Esophagus mucosa (tissue), 1 donor: ENCODE measurements at places on chromosomes 4 and X.
A peak's percentile ranks its signal among the peaks of the same experiment; 100 is the strongest.

DNA sequence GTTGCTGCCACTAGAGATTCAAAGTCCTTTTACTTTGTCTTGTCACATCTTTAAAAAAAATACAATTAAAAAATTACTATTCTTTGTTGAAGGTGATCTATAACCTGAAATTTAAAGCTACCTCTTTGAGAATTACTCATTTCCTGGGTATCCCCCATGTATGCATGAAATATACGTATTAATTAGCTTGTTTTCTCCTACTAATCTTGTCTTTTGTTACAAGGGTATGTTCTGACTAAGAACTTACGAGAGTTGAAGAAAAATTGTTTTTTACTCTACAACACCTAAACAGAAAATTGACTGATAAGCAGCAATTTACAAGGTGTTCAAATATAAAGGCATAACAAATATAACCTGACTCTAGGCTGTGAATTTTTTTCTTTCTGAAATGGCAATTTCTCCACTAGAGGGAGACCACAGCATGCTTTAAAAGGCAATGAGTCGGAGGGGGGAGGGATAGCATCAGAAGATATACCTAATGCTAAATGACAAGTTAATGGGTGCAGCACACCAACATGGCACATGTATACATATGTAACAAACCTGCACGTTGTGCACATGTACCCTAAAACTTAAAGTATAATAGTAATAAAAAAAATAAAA lies 249.6 kb downstream of the OPHN1 start:
- no peak for ATAC-seq

- no peak for ATAC-seq
Observed at GRCh38 chr4:68927165-68927564, 24.4 kb downstream of the UGT2A3 start.

- no peak for ATAC-seq
Observed at GRCh38 chr4:156954587-156954986, 17.0 kb downstream of the PDGFC start.

DNA sequence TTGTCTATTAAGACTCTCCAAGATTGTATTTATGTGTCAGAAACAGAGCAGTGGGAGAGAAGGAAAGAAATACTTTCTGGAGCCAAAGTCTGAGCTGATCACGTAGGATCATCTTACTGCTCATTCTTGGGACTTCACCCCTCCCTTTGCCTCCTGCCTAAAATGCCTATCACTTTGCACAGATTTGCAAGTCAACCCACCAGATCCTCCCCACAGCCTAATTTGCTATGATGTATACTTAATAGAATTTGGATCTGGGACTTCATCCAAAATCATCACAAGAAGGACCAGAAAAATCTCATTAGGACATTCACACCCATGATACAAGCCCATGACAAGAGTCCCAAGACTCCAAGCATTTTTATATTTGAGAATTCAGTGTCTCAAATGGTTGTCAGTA lies 290.2 kb downstream of the FBXW7 start:
- no peak for ATAC-seq

DNA sequence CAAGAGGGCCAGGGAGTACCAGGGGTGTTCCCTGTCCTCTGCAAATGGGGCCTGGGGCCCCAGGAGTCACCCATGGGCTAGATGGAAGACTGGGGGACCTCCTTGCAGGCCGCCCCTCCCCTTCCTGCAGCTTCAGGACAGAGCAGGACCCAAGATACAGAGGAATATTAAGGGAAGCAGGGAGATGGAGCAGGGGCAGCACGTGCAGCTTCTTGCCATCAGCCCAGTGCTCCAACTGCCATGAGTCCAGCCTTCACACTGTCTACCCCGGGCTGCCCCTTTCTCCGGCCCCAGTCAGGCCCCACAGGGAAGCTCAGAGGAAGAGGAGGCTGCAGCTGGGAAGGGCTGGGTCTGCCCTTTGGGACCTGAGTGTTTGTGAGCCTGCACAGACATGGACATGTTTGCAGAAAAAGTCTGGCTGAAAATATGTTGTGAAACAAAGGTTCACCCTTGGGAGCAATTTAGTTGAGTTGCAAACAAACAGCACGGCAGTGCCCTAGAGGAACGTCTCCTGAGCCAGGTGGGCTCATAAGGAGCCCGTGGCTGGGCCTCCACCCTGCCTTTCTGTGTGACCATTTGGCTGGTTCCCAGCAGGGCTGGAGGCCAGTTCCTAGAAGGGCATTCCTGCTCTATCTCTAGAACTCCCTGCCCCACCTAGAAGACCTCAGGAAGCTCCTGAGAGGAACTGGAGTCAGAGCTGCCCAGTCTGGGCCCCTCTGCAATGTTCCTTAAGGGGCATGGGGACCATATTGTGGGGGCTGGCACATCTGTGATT lies 8.9 kb downstream of the FATE1 start:
- ATAC-seq, result no peak

- no peak for ATAC-seq
Observed at GRCh38 chrX:13894888-13895565, 78.1 kb upstream of the GPM6B start.

GRCh38 chr4:76850010-76850441 lies 47.9 kb downstream of the SOWAHB start:
- ATAC-seq, result peak; percentile 82

DNA sequence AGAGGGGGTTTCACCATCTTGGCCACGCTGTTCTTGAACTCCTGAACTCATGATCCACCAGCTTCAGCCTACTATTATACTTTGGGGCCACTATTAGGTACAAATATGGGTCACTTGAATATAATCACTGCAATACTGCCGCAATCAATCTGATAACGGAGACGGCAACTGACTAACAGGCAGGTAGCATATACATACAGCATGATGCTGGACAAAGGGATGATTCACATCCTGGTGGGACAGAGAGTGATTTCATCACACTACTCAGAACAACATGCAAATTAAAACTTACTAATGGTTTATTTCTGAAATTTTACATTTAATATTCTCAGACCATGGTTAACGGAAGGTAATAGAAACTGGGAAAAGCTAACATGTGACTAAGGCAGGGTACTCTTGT lies 10.9 kb downstream of the LRBA start:
- no peak for ATAC-seq

- ATAC-seq, result peak; percentile 80
Observed at GRCh38 chr4:41692717-41693345, 55.7 kb downstream of the PHOX2B start.

DNA sequence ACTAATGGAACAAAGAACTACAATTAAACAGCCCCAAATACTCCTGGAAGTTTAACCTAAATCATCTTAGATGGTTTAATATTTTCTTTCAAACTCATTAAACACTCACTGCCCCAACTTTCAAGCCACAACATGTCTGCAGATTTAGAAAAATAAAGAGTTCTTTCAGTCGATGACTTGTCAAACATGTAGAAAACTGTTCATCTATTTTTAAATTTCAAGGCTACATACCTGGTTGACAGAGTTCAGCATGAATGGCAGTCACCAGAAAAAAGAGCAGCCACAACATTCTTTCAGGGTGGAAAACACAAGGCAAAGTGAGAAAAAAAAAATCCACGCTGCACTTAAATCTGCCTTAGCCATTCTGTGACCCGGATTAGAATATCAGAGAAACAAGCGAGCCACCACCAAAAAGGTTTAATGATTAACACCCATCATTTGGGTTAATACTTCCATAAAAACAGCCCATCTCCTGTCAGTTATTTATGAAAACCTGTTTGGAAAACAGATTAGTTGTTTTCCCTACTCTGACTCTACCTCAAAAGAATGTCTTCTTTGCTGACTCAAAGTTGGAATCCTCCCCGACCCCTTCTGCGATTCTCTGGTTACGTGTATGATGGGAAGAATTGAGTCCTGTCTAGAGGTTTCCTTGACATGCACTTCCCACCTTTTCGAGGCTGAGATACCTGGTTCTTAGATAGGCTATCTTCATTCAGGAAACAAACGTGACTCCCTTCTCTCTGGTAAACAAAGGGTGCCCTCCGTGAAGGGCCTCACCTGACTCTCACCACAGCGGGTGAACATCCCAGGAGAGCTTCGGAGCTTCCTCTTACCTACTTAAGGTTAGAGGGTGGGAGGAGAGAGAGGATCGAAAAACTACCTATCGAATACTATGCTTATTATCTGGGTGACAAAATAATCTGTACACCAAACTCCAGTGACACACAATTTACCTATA lies at the start of gene CLTRN:
Gene CLTRN, minus strand, starts transcription at position 319 of the 958 bp plus-strand sequence. Its CDS starts 30 bp downstream, at position 289.
- no peak for ATAC-seq

- no peak for ATAC-seq
Observed at GRCh38 chr4:4857809-4858508, 1.5 kb upstream of the MSX1 start.

- ATAC-seq, result no peak
Observed at GRCh38 chrX:124940531-124940930, 379.1 kb upstream of the TEX13C start.

DNA sequence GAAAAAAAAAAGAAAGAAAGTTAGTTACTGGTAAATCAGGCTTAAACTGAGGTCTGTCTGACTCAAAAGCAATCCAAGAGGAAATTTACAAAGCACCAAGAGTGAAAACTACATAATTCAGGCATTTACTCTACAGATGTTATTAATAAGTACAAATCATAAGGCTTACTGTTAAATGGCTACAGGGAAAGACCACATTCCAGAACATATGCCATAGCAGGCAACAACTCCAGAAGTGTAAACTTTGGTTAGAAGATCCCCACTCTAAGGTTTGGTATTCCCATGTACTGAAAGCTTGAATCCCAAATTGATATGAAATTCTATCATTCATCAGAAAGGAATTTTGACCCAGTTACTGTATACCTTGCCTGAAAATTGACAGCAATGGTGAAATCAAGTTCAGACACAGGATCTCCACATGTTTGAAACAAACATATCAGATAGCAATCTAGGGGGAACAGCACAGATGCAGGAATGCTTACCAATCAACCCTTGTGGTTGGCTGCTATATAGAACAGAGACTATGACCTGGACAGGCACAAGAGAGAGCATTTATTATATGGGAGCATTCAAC lies 6.6 kb downstream of the USP26 start:
- ATAC-seq, result no peak

- peak; percentile 46 for ATAC-seq
Observed at GRCh38 chr4:73998040-73999011, at the start of gene CXCL5. Gene CXCL5 (minus strand): TSS chr4:73998677. CDS start chr4:73998581, 96 bp downstream.

GRCh38 chr4:1532549-1533395 lies 126.5 kb upstream of the NKX1-1 start:
- ATAC-seq, result no peak

DNA sequence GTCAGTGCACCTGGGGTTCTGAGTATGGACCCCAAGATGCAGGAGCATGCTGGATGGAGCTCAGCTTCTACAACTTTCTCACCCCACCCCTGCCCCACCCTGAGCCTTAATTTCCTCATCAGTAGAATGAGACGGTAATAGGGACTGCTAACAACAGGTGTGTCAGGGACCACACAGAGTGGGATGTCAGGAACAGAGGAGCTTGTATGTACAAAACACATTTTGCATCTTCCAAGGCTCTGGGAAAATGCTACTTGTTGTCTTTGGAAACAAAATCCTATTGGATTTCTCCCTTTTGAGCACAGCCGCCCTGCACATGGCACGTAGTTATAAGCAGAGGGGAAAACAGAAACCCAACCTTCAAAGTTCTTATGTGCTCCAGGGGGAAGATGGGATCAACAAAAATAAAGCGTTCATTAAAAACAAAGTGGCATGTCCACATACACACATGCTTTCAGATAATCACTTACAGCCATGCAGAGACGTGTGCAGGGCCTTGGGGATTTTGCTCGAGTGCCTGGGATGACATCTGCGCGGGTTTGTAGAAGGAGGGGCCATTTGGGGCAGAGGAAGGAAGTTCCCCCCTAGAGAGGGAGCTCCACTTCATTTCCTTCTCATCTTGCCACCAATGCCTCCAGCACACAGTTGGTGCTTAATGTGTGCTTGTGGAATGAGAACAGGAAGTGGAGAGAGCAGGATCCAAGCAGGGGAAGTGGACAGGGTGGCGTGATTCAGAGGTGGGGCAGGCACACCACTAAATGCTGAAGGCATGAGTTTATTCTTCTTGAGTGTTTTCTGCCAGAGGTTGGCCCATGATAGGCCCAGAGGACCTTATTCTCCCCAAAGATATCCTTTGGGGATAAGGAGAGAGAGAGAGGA lies 138.9 kb downstream of the SMIM20 start:
- no peak for ATAC-seq

DNA sequence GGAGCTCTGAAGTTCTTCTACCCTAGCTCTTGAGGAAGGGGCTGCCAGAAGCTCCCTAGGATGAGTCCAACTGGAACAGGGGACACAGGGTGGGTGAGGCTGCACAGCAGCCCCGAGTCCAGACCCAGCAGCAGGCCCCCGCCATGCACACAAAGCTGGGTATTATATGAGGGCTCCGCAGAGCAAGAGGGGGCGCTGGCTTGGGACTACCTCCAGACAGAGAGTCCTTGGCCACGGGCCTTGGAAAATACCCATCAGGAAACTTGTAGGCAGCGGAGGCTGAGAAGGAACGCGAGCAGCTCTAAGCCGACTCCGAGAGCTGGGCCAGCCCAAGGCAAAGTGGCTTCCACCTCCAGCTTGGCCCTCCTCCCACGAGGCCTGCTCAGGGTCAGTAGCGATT lies 8.1 kb downstream of the HCFC1 start:
- ATAC-seq, result no peak

DNA sequence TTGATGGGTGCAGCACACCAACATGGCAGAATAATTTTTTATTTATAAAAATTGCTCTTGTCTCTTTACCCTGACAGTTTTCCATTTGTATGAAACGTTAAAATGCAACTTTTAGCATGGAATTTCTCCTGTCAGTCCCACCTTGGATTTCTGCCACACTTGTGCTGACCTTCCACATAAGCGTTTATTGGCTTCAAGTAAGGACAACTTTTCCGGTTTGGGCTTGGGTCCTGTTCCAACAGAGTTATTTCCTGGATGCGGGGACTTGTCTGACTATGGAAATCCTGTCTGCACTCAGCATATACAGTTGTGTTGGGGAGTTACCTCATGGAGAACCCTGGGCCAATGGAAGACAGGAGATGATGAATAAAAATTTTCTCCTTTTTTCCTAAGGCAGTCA lies 294.7 kb downstream of the NAF1 start:
- no peak for ATAC-seq

DNA sequence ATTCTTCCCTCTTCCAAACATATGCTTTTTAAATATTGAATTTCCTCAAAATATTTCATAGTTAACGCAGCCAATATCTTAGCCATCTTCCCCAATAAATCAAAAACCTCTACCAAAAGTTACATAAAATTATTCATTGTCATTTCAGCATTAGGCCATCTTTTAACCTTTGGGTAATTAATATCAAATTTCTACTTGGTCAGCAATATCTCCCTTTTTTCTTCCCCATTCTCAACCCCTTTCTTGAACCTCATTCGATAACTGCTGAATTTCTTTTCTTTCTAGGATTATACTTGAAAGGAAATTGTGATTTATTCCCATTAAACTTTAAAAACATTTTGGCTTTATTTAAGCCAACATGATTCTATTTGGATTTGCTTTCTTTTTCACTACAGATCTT lies 65.0 kb downstream of the RAP1GDS1 start:
- no peak for ATAC-seq

GRCh38 chr4:111263836-111264235 lies 641.0 kb upstream of the PITX2 start:
- no peak for ATAC-seq

DNA sequence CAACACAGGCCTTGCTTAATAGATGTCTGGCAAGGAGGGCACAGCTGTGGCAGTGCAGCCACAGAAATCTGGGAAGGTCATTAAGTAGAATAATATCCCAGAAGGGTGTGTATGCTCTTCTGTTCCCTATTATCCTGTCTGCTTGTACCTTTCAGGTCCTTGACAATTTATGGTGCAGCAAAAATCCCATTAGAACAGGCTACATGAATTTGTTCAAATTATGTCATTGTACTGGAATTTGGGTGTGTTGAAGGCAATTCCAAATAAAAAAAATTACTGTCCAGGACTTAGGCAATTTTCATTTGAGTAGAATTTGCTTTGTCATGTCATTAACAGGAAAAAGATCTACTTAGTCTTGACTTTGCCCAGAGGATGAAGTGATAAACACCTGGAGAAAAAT lies 192.1 kb downstream of the IDS start:
- no peak for ATAC-seq
